ENCODE measurements at places on chromosomes 7 and 10.
A peak's percentile ranks its signal among the peaks of the same experiment; 100 is the strongest.

GRCh38 chr7:19522486-19522885 lies 186.4 kb downstream of the POLR1F start:
- no peak for DNase-seq

DNA sequence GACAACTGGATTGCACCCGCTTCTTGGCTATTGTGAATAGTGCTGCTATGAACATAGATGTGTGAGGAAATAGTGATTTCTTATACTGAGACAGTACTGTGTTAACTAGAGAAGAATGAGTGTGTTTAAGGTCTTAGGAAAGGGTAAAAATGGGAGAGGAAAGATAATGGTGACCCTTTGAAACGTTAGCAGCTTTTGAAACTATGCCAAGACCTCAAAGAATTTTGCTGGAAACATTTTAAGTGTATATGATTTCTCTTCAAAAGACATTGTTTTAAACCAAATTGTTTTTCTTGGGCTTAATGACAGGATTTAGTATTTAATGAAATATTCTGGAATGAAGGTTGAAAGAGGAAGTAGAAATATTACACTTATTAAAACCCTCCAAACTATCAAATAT lies 100.8 kb upstream of the ARHGAP21 start:
- no peak for DNase-seq

DNA sequence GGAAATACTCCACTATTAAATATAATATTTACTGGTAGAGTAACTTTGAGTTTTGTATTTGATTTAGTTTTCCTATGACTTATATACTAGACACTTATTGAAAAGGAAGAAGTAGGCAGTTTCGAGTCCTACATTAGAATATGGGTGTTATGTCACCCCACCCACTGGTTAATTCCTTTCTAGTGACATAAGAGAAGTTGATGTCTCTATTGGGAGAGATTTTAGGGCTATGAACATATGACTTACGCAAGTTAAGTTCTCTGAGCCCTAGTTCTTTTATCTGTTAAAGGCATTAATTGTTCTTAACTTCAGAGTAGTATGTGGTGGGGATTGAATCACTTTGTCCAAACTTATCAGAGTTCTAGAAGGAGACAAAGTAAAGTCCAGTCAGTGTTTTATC lies 30.5 kb downstream of the CPED1 start:
- DNase-seq: no peak

- DNase-seq: no peak
These were observed 277.0 kb downstream of the CRPPA start for GRCh38 chr7:16144361-16144760.

DNA sequence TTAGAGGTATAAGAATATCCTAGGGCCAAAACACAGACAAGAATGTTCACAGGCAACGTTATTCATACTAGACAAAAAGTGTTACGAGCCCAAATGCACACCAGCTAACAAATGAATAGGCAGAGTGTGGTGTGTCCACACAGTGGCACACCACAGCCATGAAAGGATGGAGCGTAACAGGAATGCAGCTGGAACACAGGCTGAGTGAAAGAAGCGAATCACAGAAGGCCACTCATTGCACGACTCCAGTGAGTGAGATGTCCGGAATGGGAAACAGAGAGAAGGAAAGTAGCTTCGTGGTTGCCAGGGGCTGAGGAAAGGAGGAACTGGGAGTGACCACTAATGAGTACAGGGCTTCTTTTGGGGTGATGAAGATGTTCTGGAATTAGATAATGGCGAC lies 198.8 kb downstream of the TNS3 start:
- DNase-seq: no peak

GRCh38 chr7:114589436-114589835 lies 174.8 kb downstream of the FOXP2 start:
- DNase-seq: no peak

GRCh38 chr7:17044861-17045260 lies 163.1 kb upstream of the AGR3 start:
- DNase-seq: no peak

DNA sequence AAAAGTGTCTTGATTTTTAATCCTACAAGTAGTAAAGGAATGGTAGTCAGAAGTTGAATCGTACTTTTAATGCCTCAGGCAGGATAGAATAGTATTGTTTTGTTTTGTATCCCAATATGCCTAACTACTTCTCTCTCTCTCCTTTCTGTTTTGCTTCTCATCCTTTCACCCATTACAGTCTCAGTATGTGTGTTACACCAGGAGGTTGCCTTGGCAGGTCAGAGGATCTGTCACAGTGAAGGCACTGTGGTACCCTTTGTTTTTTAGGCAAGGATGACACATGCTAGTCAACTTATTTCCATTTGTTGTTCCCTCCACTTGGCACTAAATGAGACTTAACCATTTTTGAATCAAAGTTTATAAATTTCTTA lies 94.4 kb downstream of the MAPK8 start:
- no peak for DNase-seq

GRCh38 chr10:71747551-71748523 lies 25.5 kb downstream of the VSIR start:
- DNase-seq: no peak

DNA sequence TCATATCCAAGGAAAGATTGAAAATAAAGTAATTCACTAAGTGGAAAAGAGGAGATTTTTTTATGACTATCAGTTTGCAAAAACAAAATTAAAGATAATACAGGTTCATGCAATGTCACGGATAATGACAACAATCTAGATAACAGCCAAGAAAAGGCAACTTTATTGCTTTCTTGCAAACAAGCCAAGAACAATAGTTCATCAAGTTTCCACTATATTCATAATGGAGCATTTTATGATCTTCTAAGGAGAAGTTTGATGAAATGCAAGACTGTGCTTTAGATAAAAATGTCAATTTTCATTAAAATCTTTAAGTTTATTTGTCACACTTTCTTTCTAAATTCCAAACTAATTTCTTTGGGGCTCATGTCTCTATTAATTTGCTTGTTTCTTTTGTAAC lies 53.9 kb upstream of the NRP1 start:
- DNase-seq: no peak

DNA sequence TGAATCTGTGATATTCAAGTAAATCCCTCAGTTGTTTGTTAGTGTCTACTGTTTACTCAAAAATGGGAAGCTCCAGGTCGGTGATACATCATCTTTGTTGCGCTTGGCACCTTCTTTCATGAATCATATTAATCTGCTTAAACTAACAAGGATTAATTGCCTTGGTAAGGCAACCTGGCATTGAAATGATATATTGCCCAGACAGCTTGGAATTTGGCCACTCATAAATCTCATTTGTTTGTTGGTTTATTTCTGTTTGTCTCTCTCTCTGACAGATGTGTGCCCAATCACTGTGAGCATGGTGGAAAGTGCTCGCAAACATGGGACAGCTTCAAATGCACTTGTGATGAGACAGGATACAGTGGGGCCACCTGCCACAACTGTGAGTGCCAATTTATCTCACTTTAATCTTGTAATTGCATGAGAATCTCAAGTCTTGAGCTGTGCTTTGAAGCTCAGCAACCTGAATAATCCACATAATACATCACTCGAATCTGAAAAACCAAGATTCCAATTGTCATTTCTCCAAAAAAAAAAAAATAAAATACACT lies 1104.8 kb upstream of the C7orf33 start:
- no peak for DNase-seq

DNA sequence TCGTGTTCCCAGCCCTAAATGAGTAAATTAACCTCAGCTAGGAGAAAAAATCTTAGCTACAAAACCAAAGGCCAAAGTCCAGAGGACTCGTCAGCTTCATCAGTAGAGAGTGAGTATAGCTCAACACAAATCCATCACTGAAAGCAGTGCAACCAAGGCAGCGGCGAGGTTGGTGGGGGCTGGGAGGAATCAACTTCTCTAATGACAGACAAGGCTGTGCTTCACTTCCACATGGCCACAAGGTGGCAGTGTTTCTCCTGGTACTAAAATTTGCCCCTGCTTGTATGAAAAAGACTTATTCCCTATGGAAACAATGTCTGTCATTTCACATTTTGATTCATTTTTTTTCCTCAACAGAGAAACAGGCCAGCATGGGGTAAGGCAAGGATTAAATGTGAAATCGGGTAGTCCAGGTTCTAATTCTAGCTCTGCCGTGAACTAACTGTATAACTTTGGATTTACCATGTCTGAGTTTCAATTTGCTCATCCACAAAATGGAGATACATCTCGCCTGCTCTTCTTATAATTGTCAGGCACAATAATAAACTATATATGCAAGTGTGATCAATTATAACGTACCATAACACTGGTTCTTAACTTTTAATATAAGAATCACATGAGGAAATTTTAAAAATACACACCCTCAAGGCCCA lies 39.3 kb downstream of the FAS start:
- peak; percentile 63 for DNase-seq

DNA sequence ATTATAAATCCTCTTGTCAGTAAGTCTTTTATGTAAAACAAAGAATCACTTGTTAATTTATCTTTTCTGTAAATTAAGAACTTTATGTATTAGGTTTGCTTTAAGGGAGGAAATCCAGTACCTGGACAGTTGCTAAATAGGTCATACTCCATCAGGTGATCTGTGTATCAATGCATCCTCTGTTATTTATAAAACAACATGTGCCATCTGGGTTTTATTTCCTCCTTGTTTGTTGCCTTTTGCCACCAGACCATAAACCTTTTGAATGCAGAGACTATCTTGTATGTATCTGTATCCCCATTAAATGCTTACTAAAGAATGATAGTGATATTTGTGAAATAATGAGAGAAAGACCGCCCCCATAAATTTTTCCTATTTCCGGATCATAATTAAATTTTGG lies 70.0 kb downstream of the SLC35B4 start:
- DNase-seq: no peak

GRCh38 chr7:45229156-45229920 lies 71.7 kb downstream of the RAMP3 start:
- no peak for DNase-seq

GRCh38 chr10:128549101-128549608 lies 422.9 kb upstream of the MKI67 start:
- DNase-seq: no peak

DNA sequence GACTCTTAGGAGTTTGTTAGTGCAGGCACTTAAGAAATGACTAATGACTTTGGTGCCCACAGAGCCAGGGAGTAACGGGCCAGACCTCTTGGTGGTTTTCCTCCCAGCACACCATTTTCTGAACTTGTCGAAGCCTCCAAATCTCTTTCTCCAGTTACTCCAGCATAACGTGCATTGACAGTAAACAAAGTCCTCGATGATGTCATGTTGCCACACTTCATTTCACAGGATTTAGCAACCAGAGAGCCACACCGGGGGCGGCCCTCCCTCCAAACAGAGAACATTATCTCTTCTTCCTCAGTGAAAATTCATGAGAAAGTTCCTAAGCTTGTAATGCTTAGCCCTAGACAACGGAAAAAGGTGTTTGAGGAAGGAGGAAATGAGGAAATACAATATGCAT lies 4.0 kb upstream of the SVOPL start:
- no peak for DNase-seq

- DNase-seq: no peak
These were observed 17.9 kb downstream of the SCRN1 start for GRCh38 chr7:29971566-29972314.

DNA sequence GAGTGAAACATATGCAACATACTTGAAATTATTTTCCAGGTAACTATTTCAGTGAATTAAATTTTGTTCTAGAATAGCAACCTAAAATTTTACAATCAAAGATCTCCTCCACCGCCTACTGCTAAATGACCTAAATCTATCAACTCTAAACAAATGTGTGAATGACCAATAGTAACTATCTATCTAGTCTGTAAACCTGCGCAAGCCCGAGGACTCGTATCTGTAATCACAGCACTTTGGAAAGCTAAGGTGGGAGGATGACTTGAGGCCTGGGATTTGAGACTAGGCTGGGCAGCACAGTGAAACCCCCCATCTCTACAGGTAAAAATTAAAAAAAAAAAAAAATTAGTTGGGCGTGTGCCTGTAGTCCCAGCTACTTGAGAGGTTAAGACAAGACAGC lies 83.0 kb downstream of the NEBL start:
- DNase-seq: no peak

DNA sequence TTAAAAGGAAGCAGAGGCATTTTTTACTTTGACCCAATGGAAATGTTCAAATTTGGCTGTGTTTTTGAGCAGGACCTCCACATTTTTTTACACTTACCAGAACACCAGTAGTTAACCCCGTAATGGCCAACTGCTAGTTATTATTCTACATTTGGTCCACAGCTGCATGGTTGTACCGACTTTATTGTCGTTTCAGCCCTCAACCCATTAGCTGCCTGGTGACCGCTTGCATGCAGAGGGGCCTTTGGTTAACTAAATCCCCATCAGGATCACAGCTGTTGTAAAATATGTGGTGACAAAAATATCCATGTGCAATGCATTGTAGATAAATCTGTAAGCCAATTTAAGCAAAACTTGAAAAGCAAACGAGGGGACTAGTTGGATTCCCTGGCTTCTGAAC lies 342.2 kb upstream of the MEOX2 start:
- DNase-seq: no peak

All from stimulated activated CD4-positive, alpha-beta T cell treated with anti-CD3 and anti-CD28 coated beads, Interleukin-1b, Interleukin-23, amount 100 ng/mL, for 4 hours (primary cell).